ENCODE measurements at places on chromosomes 5 and 9.

DNA sequence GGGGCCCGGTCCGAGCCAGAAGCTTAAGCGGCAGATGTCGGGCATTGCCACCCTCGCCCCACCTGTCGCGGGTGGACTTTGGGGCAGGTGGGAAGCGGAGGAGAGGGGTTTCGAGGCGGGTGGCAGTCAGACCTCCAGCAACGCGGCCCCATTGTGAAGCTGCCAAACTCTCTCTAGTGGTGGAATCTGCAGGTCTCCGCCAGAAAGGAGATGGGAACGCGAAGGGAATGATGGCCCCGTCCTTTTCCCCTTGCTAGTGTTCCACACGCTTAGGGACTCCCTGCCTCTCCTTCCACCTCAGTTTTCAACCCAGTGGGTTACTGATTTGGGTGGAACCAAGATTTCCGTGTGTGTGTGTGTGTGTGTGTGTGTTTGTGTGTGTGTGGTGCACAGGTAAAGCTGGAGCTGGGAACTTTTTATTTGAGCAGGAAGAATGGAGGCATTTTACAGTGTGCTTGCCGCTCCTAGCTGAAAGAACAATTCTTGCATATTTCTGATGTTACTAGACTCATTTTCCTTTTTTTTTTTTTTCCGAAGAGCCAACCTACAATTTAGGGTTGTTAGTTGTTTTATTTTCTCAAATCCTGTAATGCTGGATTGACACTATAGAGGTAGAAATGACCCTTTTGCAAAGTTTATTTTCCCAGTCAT is 1.3 kb downstream of the MACIR start:
- peak; percentile 64 for DNase-seq

DNA sequence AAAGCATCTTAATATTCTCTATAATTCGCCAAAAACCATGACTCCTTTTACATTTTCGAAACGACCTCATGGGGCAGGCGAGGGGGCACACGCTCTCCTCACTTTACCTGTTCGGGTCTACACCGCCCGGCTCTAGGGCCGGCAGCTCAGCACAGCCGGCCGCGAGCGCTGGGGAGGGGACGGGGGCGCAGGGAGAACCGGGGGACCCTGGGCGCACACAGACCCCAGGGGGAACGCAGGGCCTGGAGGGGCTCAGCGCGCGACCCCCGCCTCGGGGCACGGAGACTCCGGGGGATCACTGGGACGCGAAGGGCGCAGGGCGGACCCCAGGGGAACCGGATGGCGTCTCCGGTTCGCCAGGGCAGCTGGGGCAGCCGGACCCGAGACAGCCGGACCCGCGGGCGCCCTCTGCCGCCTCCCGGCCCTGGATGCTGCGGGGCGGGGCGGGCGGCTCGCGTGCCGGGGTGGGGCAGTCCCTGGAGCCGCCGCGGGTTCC is at the start of gene AHRR:
Gene AHRR (plus strand): TSS at position 485 of the 496 bp plus-strand sequence. CDS start 22,189 bp downstream, outside the sequence.
- DNase-seq: peak; percentile 67

DNA sequence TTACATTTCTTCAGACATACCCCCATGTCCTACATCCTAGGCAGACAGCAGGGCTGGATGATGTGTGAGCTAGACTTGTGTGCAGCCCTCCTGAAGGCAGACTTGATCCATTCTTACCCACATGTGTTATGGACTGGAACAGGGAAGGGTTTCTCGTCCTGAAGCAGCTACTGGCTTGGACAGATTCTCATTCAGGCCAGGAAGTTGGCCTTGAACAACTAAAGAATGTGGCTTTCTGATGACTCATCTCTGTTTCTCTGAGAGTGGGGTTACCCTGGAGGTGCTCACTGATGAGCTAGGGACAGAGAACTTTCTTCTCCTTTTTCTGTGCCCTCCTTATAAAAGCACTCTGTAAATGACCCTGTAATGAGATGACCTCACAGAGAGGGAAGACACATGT is 246.5 kb downstream of the PCSK5 start:
- DNase-seq: no peak

DNA sequence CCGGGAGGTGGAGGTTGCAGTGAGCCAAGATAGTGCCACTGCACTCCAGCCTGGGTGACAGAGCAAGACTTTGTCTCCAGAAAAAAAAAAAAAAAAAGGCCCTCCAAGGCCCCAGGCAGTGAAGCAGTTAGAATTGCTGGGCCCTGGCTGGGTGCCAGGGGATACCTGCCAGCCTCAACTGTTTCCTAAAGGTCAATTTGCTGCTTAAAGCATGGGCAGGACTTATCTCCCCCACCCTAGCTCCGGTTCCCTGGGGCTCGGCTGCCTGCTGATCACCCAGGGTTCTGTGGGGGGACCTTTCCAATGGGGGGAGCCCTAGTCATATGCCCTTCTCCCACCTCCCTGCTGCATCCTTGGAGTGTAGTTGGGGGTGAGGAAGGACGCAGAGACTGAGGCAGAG is 25.7 kb downstream of the NCS1 start:
- DNase-seq: no peak

- no peak for DNase-seq
Measured at GRCh38 chr9:110502842-110503241, 76.7 kb downstream of the SVEP1 start.

GRCh38 chr5:9170026-9170425 is 375.8 kb downstream of the SEMA5A start:
- DNase-seq: no peak
